ENCODE measurements at places on chromosomes 1 and 21.
A peak's percentile ranks its signal among the peaks of the same experiment; 100 is the strongest.

- no peak for DNase-seq
Measured at GRCh38 chr1:60598041-60598910, 484.1 kb upstream of the NFIA start.

- DNase-seq: no peak
Measured at GRCh38 chr1:153801786-153802697, 26.8 kb downstream of the SLC27A3 start.

DNA sequence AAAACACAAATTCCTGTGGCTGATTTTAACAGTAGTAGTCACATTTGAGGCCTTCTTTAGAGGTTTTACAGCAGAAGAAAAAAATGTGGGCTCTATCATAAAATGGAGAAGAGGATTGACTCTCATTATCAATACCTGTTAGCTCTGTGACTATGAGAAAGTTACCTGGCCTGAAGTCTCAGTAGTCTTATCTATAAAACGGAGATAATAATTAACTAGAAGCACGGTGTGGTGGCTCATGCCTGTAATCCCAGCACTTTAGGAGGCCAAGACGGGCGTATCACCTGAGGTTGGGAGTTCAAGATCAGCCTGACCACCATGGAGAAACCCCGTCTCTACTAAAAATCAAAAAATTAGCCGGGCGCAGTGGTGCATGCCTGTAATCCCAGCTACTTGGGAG lies 90.4 kb upstream of the PLPPR4 start:
- DNase-seq: no peak

- DNase-seq: no peak
Measured at GRCh38 chr1:54004481-54005049, 13.4 kb downstream of the LDLRAD1 start.

DNA sequence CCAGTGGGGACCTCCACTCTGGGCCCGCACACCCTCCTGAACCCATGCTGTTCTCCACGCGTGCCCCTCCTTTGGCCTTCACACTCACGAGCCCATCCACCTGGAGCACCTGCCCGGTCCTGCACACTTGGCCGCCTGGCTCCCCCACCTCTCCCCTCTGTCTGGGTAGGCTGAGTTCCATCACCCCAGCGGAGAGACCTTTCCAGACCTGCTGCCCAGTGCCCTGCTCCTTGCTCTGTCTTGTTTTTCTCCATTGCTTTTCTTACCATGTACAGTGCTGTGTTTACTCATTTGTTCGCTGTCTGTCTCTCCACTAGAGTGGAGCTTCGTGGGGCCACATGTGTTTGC lies 351.0 kb upstream of the VAMP3 start:
- no peak for DNase-seq

DNA sequence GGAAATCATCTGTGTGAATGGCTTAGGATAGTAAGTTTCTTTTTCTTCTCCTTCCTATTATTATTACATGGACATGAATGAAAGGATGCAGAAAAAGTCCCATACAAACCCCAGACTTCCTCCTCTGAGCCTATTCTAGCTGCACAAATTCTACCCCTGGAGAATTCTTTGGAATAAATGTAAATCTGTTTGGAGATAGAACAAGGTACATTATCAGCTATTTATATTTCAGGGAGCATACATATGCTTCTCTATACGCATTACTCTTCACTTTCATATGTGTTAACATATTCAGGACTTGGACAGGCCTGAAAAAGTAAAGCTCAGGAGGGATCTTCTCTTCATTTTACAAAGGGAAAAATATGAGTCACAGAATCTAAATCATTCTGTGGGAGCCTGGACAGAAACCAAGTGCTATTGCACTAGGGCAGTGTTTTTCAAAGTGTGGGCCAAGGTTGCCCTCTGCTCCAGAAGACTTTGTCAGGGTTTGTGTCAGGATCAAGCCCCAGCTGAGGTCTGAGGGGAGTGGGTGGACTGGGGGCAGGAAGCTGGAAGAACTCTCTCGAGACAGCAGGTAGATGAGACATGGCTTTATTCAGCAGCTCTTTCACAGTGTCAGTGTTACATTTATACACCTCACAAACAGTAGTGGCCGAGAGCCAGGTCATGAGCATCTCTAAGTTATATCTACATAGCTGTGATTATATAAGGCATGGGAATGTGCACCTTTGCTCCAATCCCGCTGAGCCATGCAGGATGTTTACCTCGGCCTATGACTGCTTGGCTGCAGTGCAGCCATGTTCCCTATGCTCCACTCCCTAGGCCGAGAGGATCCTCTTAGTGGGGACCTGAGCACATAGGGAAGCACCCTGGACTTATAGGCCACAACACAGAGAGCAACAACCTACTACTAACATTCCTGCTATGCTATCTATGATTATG lies 114.3 kb downstream of the GDAP2 start:
- DNase-seq: no peak

- DNase-seq: no peak
Measured at GRCh38 chr1:186977266-186977957, 148.7 kb downstream of the PLA2G4A start.

GRCh38 chr1:147641695-147642592 lies 28.4 kb downstream of the ACP6 start:
- DNase-seq: peak; percentile 57

DNA sequence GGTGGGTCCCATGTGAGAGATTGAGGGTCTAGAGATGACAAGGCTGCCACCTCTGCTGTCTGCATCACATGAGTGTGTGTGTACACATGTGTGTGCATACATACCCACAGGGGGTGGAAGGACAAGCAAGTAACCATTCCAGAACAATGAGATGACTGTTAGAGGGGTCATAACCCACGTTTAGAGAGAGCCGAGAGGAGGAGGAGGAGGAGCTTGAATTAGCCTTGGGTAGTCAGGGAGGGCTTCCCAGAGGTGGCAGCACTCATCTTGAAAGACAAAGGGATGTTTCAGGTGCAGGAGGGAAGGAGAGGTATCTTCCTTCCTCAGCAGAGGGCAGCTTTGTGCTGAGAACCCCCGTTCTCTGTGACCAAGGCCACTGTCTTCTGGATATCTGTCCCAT lies 21.3 kb downstream of the TNFRSF1B start:
- no peak for DNase-seq

GRCh38 chr1:78237364-78237916 lies 191.7 kb downstream of the GIPC2 start:
- no peak for DNase-seq

DNA sequence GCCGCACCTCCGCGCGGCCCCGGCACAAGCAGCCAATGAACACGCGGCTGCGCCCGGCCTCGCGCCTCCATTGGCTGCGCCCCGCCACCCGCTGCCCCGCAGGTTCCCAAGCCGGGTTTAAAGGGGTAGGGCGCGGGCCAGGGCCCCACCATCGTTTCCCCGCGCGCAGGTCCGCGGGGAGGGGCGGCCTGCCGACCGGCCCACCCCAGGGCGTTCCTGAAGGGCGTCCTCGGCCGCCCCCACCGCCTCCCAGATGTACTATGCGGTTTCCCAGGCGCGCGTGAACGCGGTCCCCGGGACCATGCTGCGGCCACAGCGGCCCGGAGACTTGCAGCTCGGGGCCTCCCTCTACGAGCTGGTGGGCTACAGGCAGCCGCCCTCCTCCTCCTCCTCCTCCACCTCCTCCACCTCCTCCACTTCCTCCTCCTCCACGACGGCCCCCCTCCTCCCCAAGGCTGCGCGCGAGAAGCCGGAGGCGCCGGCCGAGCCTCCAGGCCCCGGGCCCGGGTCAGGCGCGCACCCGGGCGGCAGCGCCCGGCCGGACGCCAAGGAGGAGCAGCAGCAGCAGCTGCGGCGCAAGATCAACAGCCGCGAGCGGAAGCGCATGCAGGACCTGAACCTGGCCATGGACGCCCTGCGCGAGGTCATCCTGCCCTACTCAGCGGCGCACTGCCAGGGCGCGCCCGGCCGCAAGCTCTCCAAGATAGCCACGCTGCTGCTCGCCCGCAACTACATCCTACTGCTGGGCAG lies at the start of gene OLIG1:
Gene OLIG1 (plus strand): TSS at position 148 of the 750 bp plus-strand sequence. CDS start 106 bp downstream, at position 254.
- DNase-seq: peak; percentile 60

- DNase-seq: no peak
Measured at GRCh38 chr21:34845521-34846451, 177.0 kb downstream of the CLIC6 start.

GRCh38 chr21:17387030-17387617 lies 125.7 kb upstream of the CXADR start:
- DNase-seq: peak; percentile 24

- DNase-seq: no peak
Measured at GRCh38 chr21:42973309-42973990, 912 bp upstream of the PKNOX1 start.

GRCh38 chr1:62271134-62271533 lies 48.1 kb downstream of the KANK4 start:
- DNase-seq: no peak

DNA sequence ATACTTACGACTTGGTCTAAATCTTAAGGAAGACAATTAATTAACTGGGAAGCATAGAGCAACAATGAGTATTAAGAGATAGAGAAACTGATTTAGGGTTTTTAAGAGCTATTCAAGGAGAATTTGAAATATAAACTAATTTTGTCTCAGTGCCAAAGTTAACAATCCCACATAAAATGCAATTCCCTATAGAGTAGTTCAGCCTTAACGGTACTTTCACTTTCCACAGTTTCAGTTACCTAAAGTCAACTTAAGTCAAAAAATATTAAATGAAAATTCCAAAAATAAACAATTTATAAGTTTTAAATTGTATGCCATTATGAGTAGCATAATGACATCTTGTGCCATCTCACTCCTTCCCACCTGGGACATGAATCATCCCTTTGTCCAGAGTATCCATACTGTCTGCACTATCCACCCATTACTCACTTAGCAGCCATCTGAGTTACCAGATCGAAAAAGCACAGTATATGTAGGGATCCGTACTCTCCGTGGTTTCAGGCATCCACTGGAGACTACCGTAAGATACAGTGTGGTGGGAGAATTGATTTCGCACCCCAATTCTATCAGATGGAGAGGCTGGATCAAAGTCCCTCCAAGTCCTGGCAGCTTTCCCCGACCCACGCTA lies 4.8 kb upstream of the SARS1 start:
- DNase-seq: no peak

DNA sequence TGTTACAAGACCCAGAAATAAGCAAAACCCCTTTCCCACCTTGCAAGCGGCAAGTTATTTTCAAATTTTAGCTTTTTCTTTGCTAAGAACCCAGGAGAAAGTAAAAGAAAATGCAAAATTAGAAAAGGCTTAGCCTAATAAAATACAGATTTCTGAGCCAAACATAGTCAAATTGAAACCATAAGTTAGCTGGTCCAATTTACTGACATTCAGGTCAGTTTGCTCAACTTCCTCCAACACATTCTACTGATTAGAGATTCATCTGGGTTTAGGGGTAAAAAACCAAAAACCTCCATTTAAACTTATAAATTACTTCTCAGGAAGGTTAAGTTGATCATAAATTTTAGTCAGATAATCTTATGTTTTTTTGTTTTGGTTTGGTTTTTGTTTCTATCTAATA lies 701.8 kb upstream of the CXADR start:
- DNase-seq: no peak

- no peak for DNase-seq
Measured at GRCh38 chr1:38870996-38871395, 2.2 kb downstream of the MYCBP start.

DNA sequence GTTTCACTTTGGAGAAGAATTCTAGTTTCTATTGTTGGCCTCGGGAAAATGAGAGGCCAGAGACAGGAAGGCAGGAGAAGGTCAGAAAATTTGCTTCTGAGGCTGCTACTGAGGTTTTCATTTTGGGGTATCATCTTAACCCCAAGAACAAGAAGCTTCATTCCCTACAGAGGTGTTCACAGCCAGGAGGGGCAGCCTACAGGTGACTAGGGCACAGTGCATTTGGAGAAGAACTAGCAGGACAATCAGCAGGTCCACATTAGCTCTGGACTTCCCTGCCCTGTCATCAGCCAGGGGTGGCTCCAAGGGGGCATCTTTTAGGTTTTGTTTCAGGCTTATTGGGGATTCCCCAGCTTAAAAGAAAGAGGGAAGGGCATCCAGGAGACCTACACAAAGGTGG lies 12.1 kb upstream of the ZNF496 start:
- DNase-seq: no peak

DNA sequence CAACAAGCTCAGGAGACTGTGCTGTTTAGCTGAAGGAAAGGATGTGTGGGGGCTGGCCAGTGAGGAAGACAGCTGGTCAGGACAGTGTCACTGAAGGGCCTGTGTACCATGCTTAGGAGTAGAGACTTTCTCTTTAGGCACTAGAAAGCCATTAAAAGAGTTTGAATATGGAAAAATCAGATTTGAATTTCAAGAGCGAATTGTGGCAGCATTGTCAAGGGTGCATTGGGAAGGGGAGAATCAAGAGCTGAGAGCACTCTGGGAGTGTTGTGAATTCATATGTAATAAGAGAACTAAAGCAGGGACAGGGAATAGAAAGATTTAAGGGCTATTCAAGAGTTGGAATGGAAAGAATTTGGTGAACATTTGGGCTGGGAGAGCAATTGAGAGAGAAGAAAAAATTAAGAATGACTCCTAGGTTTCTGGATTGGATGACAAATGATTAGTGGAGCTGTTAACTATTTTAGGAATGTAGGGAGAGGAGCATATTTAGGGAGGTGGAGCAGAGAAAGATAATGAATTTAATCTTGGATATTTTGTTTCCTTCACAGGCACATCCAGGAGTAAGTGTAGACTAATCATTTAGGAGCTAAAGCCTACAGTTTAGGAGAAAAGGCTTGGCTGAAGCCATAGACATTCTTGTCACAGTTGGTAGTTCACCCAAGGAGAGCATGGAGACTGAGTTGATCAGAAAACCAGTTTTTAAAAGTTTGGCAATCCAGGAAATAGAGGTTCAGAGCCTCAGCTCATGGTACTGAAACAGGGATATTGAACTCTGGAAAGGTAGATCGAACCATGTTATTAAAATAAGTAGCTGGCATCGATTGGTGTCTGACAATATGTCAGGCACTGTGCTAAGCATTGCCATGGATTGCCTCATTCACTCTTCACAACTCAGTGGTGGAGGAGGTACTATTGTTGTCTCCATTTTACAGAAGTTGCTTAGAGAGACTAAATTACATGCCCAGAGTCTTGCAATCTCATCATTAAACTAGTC lies 23.1 kb upstream of the TOR3A start:
- DNase-seq: no peak

GRCh38 chr1:163265547-163265946 lies 56.2 kb upstream of the NUF2 start:
- no peak for DNase-seq

DNA sequence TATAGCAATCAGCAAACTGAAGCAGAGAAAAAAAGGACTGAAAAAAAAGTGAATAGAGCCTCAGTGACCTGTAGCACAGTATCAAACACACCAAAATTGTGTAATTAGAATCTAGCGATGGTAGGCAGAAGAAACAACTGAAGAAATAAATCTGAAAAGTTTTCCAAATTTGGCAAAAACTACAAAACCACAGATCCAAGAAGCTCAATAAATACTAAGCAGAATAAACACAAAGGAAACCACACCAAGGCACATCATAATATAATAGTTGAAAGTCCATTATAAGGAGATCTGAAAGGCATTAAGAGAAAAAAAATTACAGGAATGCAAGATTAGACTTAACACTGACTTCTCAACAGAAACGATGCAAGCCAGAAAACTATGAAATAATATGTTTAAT lies 7.1 kb upstream of the IL12RB2 start:
- DNase-seq: no peak

- no peak for DNase-seq
Measured at GRCh38 chr1:113786069-113786468, 26.2 kb downstream of the RSBN1 start.

GRCh38 chr1:220151454-220151853 lies 57.5 kb downstream of the IARS2 start:
- no peak for DNase-seq
